ENCODE measurements at places on chromosomes 4 and X.

DNA sequence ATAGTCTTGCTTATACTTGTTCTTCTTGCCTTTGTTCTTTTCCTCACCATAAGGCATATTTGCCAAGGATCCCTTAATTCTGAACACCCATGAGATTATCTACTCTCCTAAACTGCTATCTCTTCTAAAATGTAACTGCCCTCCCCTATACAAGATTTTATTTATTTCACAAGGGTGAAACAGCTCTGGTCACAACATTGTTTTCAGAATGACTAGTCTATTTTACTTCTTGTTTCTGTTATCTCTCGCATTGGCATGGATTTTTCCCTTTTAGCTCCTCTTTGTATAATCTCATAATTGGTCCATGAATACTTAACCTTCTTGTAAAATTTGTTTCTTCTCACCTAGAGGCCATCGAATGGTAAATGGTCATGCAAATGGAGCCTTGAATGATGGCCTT is 17.2 kb upstream of the COL25A1 start:
- DNase-seq, result no peak

DNA sequence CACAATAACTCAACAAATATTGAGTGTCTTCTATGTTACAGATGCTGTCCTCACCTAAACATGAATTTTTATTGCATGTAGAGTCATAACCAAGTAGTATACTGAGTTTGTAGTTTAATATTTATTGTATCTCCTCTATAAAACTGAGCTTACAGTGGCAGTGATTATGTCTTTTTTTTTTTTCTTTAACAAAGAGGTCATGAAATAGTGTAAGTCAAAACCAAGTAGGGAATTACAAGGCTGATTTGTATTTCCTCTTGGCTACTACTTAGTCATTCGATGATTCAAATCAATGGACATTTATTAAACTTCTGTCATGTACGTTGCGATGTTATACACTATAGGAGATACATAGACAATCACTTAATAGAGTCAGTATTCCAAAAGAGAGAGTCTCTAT is 48.4 kb downstream of the IL15 start:
- DNase-seq, result peak; percentile 5

GRCh38 chrX:42442745-42443144 is 335.2 kb downstream of the PPP1R2C start:
- no peak for DNase-seq

DNA sequence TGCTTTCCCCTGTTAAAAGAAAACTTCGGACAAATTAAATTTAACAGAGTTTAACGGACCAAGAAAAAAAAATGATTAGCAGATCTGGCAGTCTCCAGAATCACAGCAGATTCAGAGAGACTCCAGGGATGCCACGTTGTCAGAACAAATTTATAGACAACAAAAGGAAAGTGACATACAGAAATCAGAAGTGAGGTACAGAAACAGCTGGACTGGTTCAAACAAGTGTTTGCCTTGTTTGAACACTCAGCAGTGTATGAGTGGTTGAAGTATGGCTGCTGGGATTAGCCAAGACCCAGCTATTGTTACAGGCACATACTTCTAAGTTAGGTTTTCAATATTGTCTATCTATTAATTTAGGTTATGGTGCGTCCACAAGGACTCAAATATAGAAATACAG is 19.1 kb downstream of the PIR start:
- DNase-seq, result no peak

GRCh38 chrX:66677430-66677829 is 38.6 kb upstream of the EDA2R start:
- DNase-seq, result no peak

DNA sequence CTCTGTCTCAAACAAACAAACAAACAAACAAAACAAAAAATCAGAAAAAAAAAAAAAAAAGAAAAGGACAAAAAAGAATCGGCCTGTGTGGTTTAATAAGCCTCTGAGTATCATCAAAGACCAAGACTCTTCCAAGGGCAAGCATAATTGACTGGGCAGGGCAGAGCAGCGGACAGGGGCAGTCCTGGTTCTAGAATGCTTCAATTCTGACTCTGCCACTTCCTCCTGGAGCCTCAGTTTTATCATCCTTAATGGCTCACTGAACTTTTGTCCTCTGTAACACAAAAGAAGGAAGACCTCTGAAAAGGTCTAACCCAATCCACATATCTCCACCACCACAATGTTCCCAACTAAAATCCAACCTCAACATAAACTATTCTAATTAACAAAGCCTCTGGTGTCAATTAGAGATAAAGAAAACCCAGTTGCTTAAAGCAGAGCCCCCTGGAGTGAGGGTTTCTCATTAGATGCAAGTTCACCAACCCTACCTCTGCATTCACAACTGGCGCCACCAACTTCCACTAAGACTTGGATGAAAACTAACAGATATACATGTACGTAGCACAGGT is 51.7 kb downstream of the TBC1D9 start:
- DNase-seq, result no peak

GRCh38 chr4:96025011-96025410 is 185.1 kb downstream of the PDHA2 start:
- DNase-seq, result no peak

DNA sequence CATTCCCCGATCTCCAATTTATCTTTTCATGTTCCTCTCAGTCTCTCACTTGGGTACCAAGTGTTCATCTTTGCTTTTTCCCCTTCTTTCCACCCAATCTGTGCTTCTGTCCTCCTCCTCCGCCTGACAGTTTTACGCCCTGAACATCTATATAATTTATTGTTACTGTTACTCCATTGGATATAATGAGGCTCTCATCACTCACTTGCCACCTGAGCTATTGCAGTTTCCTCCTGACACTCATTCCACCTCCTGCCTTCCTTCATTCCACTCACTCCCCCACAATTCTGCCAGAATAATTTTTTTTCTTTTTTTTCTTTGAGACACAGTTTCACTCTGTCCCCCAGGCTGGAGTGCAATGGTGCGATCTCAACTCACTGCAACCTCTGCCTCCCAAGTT is 77.6 kb upstream of the SORBS2 start:
- no peak for DNase-seq

DNA sequence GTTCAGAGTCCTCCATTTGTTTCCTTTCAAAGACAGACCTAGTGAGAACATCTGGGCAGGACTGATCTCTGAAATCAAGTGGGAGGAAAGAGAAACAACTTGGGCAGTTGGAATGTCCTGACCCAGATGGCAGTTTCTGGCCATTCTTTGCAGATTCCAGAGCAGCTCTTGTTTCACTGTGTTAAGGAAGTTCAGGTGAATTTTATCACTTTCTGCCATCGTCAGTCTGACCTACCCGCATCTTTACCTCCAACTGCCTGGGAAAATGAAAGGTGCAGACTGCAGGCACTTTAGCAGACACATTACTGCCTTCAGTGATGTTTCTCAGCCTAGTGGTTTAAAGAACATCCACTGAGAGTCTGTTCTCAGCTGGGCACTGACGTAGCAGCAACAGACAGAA is 216.2 kb downstream of the CEP135 start:
- DNase-seq, result no peak

GRCh38 chr4:106315476-106315967 is 487 bp downstream of the TBCK start:
- peak; percentile 89 for DNase-seq

DNA sequence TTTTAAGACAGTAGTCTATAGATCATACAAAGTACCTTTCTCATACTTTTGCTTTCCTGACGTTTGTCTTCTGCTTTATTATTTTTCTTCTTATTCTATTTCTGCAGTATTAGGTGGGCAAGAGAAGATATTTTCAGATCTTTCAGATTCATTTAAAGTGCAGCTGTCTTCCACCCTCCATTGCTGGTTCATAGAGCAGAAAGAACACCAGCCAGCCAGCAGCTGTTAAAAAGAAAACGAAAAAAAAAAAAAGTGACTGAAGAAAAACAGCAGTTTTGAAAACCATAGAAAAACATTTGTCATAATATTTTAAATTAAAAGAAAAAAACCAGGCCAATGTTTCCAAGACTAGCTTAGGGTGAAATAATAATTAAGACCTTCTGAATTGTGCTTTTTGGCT is 42.9 kb downstream of the SMAD1 start:
- no peak for DNase-seq

- DNase-seq, result no peak
These were observed 15.2 kb downstream of the ATP8A1 start for GRCh38 chr4:42641656-42642055.

- DNase-seq, result no peak
These were observed 27.3 kb downstream of the CXorf58 start for GRCh38 chrX:23935106-23935505.

DNA sequence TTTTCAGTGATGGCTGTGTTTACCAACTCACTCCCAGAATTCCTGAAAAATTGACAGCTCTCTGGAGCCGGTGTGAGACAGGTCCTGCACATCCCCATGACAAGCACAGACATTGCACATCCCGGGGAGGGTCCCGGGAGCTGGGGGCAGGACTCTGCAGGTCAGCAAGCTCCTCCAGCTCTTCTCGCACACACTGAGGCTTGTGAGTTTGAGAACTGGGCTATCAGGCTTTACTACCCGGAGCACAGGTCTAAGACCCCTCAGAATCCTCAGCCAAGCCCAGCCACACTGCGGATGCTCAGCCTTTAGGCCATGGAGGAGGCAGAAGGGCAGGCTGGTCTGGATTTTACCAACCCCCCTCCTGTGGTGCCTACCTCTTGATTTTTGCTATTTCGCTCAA is 5.6 kb upstream of the CLDN24 start:
- DNase-seq, result no peak

- no peak for DNase-seq
These were observed 61.6 kb upstream of the PRPS1 start for GRCh38 chrX:107566604-107567262.

GRCh38 chrX:120824021-120824420 is 51.6 kb downstream of the CT47B1 start:
- no peak for DNase-seq
